ENCODE measurements at places on chromosomes 3 and 15.

DNA sequence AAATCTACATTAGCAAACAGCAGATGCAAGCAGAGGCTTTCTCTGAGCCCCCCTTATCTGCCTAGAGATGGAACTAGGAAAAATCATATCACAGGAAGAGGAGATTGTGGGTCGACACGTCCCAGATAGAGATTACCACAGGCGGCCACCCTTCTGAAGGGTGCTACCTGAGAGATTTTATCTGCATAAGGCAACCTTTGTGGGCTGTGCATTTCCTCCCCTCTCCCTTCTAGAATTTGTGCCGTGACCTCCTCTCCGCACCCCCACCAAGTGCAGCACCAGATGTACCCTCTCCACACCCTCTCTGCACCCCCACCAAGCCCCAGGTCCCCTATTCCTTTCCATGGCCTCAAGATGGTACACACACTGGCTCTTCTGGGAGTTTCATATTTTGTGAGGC is 27.4 kb downstream of the METTL6 start:
- DNase-seq, result peak; percentile 3

GRCh38 chr3:117172426-117172825 is 462.8 kb downstream of the TUSC7 start:
- no peak for DNase-seq

DNA sequence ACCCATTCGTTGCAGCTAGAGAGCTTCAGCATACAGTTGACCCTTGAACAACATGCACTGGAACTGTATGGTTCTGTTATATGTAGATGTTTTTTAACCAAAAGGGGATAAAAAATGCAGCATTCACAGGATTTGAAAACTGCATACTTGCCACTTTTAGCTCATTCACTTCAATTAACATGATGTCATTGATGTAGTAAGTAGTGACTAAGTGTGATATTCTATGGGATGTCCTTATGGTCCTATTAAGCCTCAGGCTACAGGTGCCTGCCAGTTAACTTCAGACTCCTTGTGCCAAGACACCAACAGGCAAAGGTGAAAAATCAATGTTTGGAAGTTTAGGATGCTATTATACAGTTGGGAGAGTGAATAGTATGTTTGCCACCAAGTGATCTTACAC is 553.6 kb upstream of the NECTIN3 start:
- DNase-seq, result no peak

- DNase-seq, result no peak
Measured at GRCh38 chr3:108065096-108065495, 25.7 kb downstream of the CD47 start.

DNA sequence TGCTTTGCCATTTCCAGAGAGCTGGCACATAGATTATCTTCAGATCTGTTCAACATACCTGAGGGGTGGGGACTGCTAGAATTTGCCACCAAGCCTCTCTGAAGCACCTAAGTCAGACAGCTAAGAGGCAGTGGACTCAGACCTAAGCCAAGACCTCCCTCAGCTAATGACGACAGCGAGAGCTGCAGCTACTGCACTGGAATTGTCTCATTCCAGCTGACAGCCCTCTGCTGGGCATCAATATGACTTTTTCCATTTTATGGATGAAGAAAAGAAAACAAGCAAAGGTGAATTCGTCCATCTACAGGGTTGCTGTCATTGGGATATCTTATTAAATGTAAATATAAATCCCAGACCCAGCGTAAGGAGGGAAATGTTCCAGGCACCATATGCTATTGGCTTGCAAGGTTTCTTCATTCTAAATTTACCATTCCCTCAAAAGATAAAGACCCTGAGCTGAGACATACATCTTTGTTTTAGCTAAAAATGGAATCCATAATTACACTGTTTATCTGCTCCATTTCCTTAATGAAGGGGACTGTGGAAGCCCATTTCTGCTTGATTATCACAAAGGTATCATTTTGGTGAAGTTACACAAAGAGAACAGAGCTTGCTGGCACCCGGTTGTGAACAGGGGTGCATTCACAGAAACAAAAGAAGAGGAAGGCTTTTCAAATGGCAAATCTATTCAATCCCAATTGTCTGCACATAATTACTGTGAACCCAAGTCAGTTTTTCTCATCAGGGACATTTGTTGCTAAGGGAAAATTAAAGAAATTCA is 85.5 kb upstream of the LRTM1 start:
- DNase-seq, result no peak

DNA sequence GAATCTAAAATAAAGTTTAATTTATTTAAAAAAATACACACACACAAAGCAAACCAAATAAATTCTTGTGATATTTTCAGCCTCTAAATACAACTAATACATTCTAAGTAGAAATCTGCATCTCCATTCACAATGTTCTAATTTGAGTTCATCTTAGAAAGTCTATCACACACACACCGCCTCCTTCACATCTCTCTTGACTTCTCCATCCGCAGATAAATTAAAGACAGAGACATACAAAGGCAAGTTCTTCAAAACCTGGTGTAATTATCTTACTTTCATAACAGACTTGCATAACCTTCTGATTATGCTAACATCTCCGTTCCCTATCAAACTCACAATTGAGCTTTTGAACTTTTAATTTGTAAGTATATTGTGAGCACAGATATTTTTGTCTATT is 657.3 kb downstream of the VGLL3 start:
- DNase-seq, result no peak
